ENCODE measurements at places on chromosomes 16 and 17. TPM values are rescaled to one million over a fixed set of nuclear protein-coding genes. Genes with fewer than 3 reads are reported as not detected.
A peak's percentile ranks its signal among the peaks of the same experiment; 100 is the strongest.

Gene SLC38A8
- total RNA-seq, result not detected

Gene CD300E
- 0.03 TPM for total RNA-seq

Gene LASP1
- 238 TPM for total RNA-seq

Gene DHRS7C
- 1.2 TPM for total RNA-seq

Gene NKD1
- total RNA-seq, result 4.1 TPM

Gene SOST
- total RNA-seq, result not detected

Gene CNGB1
- total RNA-seq, result not detected

Gene COPZ2
- 40.7 TPM for total RNA-seq

Gene CHD9NB
- 2.3 TPM for total RNA-seq

Gene OR1F1
- total RNA-seq, result not detected

Gene CHST6
- total RNA-seq, result 0.32 TPM

Gene SMIM36
- not detected for total RNA-seq

Gene CCL1
- total RNA-seq, result not detected

Gene CDH8
- 2.1 TPM for total RNA-seq

Gene P2RX1
- total RNA-seq, result 0.20 TPM

Gene SULT1A4
- 33.3 TPM for total RNA-seq

Gene PRRT2
- 7.0 TPM for total RNA-seq

- no peak for DNase-seq
These were observed 2.1 kb downstream of the SSTR2 start for GRCh38 chr17:73166731-73167581.

DNA sequence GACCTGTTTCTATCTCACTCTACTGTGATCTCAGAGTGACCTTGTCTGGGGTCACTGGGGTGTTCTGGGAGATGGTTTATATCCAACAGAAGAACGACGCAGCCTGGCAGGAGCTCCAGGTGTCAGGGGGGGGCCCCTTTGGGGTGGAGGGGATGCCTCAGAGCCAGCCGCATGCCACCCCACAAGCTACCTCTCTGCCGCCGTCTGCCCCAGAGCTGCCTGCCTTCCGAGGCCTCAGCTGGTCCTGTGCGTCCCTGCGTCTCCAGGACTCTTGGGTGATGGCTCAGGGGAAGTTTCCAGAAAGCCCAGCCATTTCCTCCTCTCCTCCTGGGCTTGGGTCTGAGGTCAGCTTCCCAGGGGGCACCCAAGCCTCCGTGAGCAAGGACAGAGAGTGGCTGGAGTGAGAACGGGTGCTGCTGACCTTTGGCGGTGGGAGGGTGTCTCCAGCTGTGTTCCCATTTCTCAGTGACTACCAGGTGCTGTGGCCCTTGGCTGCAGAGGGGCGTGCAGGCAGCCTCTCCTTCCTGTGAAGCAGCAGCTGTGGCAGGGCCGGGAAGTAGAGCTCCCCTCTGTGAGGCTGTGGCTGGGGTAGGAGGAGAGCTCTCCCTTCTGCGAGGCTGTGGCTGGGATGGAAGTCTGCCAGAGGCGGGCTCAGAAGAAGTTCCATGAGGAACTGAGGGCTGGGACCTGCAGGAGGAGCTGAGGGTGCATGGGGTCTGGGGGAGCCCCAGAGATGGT, 19.8 kb downstream of the JPH3 start:
- no peak for DNase-seq

- no peak for DNase-seq
These were observed 11.4 kb downstream of the CNEP1R1 start for GRCh38 chr16:50036426-50036825.

- no peak for DNase-seq
These were observed 13.9 kb upstream of the CSNK2A2 start for GRCh38 chr16:58211846-58212245.

GRCh38 chr17:67515490-67516083, 138.5 kb downstream of the PITPNC1 start:
- no peak for DNase-seq

- no peak for DNase-seq
These were observed 53.2 kb upstream of the MRTFB start for GRCh38 chr16:14017886-14018285.

GRCh38 chr16:71407731-71408130, 34.1 kb downstream of the TLE7 start:
- no peak for DNase-seq

DNA sequence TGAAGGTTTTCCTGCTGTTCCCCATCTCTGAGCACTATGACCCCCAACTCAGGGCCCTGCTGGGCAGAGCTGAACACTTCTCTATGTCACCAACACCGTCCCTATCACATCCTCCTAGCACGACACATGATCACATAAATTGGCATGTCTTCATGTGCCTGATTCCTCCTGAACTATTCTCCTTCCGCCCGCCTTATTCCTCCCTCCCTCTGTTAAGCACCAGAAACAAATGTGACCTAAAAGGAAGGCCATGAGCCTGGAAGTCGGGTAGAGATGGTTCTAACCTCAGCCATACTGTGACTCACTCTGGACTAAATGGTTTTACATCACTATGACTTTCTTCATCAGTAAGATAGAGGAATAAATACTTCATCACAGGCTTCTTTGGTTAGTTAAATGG, 80.8 kb upstream of the DYNLRB2 start:
- DNase-seq, result no peak

DNA sequence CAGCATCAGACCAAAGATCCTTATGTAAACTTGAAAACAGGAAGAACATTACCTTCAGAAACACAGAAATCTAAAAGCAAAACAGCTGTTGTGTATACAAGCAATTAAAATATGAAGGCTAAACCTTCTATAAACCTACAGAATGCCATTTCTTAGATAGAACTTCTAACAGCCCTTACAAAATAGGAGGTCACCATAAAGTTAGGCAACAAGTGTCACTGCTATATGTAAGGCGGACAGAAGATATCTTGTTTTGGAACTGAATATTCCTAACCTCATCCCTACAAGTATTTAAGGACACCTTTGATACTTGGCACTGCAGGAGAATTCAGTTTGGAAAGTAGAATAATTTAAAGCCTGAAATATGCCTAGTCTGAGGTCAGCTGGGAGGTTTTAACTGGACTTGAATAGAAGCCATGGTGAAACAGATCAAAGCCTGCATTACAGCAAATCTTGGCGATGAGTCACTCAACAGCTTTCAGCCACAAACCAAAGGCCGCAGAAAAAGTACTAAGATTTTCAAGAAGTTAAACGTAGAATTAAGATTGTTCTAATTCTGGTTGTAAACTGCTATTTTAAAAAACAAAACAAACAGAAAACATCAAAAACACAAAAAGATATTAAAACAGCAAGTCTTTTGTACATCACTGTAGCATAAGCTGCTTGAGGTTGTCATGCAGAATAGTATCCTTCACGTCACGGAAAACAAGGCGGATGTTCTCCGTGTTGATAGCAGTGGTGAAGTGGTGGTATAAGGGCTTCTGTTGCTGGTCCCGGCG, 42.7 kb downstream of the GNA13 start:
- DNase-seq, result peak; percentile 33

GRCh38 chr16:52680993-52681392, 134.1 kb upstream of the TOX3 start:
- DNase-seq, result no peak

DNA sequence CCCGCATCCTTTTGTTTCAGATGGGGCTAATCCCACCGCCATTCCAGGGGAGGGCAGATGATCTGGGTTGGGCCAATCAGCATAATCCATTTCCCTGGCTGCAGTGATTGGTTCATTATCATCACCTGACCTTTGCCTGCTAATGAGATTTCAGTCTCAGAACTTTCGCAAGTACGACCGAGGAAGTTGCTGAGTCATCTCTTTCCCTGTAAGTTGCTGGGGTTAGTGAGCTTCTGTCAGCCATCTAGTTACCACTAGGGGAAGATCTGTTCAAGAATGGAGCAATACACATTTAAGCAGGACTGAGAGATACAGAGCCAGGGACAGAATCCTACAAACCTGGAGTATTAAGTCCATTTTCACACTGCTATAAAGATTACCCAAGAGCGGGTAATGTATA, 65.3 kb upstream of the NUDT7 start:
- DNase-seq, result peak; percentile 32

DNA sequence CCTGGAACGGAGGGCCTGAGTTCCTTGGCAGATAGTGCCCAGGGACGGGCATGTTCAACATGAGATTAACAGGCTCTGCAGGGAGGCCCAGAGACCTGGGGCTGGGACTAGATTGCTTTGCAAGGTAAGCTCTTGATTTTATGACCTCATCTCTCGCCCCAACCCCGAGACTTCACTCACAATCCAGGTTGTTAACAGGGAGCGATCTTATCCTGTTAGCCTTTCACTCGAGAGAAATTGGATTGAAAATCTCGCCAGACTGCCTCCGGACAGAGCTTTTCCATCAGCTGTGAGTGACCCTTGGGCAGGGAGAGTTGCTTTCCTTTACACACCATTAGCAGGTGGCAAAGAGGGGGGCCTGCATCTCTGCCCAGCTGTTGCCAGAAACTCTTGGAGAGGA, 521.7 kb upstream of the EEF2KMT start:
- DNase-seq, result no peak

DNA sequence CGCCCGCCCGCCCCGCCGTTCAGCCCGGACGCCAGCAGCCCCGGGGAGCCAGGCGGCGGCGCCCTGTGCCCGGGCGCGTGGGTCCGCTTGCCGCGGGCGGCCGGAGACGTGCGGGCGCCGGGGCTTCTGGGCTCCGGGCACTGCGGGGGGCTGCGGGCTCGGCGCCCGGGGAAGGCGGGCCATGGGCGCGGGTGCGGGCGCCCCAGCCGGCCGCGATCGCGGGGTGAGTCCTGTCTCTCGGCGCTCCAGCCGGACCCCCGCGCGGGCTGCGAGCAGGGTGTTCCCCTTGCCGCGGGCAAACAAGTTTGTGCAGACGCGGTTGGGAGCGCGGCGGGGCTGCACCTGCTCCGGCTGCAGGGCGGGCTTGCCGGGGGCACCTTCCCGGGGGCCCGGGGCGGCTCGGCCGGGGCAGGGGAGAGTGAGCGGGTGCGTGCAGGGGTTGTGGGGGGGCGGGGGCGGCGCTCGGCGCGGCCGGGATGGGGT, 292 bp downstream of the WSCD1 start:
- no peak for DNase-seq

GRCh38 chr16:30032083-30032819, 1.2 kb upstream of the TLCD3B start:
- peak; percentile 71 for DNase-seq

- DNase-seq, result no peak
These were observed 17.9 kb downstream of the ARL2BP start for GRCh38 chr16:57262841-57263540.

DNA sequence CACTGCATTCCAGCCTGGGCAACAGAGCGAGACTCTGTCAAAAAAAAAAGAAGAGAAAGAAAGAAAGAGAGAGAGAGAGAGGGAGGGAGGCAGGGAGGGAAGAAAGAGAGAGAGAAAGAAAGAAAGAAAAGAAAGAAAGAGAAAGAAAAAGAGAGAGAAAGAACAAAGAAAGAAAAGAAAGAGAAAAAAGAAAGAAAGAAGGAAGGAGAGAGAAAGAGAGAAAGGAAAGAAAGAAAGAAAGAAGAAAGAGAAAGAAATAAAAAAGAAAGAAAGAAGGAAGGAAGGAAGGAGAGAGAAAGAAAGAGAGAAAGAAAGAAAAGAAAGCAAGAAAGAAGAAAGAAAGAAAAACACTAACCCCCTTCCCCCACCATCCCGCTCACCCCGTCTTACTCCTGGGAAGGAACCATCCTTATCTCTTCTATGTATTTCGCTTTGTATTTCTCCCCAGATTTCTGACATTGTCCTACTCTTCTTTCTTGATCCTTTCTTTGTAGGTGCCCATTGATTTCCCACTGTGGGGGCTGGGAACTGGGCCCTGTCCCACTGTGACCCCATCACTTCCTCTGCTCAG, 20.9 kb downstream of the ALOX15 start:
- DNase-seq, result no peak

DNA sequence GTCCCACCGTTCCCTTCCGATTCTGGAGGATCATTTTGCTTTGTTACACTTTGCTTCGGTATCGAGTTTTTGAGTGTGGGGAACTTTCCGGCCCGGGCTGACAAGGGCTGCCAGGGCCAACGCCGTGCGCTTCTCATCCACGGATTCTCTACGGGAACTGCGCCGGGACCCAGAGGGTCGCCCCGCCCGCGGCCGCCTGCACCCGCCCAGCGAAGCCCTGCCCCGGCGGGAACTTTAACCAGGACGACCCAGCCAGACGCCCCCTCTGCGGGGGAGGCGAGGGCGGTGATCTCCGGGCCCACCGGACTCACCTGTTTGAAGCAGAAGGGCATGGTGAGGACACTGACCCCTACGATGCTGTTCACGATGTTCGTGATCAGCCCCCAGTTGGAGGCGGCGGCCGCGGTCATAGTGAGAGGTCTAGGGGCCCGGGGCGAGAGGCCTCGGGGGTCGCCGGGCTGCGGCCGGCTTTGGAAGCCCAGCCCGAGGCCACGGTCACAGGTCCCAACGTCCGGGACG, 536 bp downstream of the SLC38A10 start:
- DNase-seq, result peak; percentile 59

DNA sequence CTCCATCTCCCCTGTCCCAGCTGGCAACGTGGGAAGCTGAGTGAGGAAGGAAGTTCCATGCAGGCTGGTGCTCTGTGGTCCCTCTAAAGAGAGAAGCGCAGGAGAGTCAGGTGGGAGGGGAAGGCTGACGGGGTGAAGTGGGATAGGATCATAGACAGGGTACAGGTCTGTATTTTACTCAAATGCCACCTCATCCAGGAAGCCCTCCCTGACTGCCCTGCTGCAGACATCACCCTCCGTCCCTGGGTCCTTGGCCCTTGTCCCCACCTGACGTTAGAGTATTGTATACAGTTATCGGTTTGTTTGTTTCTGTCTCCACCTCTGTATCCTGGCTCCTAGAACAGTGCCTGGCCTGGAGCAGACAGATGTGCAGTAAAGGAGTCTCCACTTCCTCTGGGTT, 11.7 kb downstream of the CANT1 start:
- DNase-seq, result no peak

DNA sequence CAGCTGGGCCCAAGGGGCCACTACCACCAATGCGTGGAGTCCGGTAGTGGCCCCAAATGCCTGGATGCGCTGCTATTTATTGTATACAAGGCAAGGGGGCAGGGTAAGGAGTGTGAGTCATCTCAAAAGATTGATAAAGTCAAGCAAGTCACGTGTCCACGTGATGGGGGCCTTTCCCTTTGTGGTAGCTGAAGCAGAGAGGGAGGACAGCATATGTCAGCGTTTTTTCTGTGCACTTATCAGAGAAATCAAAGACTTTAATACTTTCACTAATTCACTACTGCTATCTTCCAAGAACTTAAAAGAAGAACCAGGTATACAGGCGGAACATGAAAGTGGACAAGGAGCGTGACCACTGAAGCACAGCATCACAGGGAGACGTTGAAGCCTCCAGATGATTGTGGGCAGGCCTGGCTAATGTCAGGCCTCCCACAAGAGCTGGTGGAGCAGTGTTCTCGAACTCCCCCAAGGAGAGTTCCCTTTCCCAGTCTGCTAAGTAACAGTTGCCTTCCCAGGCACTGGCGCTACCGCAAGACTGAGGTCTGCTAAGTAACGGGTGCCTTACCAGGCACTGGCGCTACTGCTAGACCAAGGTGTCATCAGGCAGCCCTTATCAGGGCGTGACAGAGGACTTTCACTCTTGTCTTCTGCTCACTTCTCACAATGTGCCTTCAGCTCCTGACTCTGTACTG, 10.8 kb upstream of the ASB16 start:
- peak; percentile 55 for DNase-seq

- no peak for DNase-seq
These were observed 97.8 kb downstream of the BANP start for GRCh38 chr16:88048985-88049384.

- DNase-seq, result no peak
These were observed 6.1 kb downstream of the MT1H start for GRCh38 chr16:56675685-56676210.

GRCh38 chr17:67414559-67414958, 37.5 kb downstream of the PITPNC1 start:
- no peak for DNase-seq

GRCh38 chr16:48153774-48154173, 2.0 kb downstream of the ABCC12 start:
- no peak for DNase-seq

Measured in hepatocyte (in vitro differentiated cells).